Stromal cell of bone marrow (primary cell): ENCODE measurements at places on chromosomes 13 and 19.
A peak's percentile ranks its signal among the peaks of the same experiment; 100 is the strongest.

DNA sequence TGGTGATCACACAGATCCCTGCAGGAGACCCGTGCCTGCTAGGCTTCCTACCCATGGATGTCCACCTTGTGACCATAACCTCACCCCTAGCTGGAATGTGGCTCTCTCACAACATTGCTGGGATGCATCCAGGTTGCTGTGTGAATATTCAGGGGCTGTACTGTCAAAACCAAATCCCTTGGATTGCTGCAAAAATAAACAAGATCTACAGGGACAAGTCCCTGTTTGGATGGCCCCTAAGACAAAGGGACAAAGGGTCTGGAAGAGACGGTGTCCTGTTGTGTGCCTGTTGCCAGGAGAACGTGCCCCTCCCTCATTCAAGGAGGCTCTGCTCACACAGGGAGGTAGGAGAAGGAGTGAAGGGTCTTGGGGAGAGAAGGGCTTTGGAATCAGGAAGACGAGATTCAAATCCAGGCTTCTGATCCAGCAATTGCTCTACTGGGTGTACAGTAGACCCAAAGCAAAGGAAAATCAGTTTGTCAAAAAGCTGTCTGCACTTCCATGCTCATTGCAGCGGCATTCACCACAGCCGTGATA, 89.2 kb upstream of the WASF3 start:
- no peak for DNase-seq

DNA sequence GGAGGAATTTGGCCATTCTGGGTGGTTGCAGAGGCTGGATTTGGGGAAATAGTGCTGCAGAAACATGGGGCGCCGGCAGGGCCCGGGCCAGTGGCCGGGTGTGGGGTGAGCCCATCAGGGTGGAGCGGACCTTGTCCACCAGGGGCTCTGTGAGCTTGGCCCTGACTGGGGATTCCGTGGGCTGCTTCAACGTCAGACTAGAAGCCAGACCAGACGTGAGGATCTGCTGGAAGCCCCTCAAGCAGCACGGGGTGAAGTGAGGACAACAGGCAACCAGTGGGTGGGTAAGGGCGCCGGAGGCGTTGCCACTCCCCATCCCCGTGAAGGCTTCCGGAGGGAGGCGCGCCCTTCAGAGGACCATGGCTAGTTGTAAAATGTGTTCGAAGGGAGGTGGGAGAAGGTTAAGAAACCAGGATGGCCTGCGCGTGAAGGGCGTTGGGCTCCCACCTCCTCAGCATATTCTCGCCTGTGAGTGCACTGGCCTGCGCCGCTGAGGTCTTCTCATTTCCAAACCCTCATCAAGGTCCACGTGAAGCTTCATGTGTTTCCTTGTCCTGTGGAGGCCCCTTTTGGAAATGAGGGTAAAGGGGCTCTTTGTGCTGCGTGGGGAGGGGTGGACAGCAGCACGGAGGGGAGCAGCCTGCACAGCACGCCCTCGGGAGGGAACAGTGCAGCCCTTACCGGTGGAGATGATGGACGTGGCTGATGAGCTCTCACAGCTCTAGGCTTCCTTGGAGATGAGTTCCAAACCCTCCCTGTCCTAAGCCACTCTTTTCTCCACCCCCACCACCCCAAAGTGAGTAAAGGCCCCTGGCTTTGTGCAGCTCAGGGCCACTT, 8.3 kb downstream of the TEX29 start:
- no peak for DNase-seq

DNA sequence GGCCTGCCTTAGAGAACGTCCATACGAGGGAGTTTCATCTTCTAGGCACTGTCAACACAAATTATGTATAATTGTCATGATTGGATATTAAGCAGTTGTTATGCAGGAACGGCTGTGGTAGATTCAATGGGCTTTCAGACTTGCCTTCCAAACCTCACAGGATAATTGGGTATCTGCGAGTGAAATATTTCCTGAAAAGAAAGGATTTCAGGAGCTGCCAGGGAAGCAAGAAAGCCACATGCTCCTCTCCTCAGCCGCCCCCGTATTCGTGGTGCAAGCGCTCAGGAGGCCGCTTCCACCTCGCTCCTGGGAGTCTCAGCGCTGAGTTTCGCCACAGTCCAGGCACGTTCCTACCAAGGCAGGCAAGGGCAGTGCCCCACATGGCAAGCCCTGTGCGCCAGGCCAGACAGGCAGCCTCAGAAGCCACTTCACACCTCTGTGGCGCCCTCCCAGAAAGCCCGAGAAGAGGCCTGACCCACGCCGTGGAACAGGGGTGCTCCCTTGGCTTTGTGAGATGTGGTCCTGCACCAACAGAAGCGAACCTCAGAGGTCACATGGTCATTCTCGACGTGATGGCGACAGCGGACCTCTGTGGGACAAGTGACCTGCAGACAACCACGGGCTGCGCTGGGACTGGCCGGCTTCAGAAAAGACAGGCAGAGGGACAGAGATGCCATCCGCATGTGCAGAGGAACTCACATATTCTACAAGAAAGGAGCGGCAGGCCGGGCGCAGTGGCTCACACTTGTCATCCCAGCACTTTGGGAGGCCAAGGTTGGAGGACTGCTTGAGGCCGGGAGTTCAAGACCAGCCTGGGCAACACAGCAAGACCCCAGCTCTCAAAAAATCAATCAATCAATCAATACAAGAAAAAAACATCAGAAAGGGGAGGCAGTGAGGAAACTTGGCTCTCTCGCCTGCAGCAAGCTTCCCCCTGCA, 41.4 kb downstream of the CEBPG start:
- DNase-seq = no peak

DNA sequence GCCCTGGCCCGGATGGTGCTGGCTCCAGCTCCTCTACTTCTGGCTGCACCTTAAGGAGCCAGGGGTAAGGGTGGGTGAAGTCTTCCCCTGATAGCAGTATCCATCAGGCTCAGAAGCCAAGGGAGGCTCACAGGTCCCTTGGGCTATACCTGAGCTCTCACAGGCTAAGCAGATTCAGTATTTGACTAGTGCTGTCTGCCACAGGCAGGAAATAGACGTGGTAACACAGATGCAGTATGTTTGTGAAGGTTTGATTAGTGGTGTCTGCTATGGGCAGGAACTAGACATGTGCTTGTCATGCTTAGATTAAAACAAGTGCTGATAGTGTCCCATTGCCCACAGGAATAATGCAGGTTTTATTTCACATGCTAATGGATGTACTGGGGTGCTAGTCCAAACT, 4.0 kb downstream of the SYT5 start:
- DNase-seq = no peak

GRCh38 chr13:35566340-35566739, 89.9 kb upstream of the MAB21L1 start:
- no peak for DNase-seq

DNA sequence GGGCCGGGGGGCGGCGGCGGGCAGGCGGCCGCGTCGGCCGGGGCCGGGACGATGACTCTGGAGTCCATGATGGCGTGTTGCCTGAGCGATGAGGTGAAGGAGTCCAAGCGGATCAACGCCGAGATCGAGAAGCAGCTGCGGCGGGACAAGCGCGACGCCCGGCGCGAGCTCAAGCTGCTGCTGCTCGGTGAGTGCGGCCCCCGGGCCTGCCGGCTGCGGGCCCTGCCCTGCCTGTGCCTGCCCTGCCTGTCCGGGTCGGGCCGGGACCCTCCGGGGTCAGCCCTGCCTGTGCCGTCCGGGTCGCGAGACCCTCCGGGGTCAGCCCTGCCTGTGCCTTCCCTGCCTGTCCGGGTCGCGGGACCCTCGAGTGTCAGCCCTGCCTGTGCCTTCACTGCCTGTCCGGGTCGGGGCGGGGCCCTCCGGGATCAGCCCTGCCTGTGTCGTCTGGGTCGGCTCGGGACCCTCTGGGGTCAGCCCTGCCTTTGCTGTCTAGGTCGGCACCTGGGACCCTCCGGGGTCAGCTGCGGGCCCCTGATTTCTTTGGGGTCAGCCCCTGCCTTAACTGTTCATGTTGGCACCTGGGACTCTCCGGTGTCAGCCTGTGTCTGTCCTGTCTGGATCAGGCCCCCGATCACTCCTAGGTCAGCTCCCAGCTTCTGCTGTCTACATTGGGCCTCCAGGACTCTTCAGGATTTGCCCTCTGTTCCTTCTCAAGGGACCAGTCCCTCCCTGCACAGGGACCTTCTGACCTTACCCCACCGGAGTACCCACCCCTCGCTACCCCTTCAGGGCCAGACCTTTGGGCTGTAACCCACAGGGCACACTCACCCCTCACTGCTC, 659 bp downstream of the GNA11 start:
- no peak for DNase-seq

DNA sequence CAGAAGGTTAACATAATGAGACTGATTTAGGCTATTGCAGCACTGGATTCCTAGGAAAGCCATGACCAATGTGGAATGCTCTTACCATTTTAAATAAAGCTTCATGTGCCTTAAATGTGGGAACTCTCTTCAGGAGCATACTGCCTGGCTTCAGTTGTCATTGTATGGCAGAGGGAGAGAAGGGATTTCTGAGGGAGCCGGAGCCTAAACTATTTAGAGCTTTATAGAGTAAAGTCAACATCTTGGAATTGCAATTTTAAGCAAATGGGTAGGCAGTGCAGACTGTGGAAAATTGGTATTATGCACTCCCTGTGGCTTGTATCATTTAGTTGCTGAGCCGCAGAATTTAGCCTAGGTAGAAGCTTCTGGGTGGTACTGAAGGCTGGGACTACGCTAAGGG, 2041.4 kb downstream of the PCDH9 start:
- DNase-seq = no peak

DNA sequence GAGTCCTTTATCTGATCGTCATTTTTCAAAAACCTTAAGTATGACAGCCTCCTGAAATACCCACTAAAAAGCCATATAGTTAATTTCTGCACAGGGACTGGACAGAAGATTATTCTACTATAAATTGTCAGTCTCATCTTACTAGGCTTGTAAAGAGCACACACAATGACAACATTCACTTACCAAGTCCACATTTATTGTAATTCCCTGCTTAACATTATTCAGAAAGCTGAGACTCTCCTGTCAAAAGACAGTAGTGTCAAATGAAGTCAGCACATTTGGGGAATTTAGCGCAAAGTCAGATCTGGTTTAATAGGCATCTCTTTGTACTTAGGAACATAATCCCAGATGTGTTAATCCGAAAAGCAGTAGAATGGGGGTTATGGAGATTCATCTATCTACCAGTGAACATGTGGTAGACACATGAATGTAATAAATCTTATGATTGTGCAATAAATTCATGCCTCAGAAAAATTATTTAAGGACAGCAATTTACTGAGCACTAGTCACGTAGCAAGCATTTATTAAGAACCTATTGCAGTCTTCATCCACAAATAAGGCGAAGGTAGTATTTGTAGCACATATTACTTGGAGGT, 224.6 kb upstream of the GPC6 start:
- no peak for DNase-seq

- DNase-seq = no peak
Observed at GRCh38 chr13:43864921-43865320, 14.6 kb downstream of the CCDC122 start.

GRCh38 chr19:29872224-29872731, 60.5 kb downstream of the CCNE1 start:
- no peak for DNase-seq

GRCh38 chr13:80342471-80343371, 1.8 kb upstream of the SPRY2 start:
- DNase-seq = peak; percentile 58

- DNase-seq = no peak
Observed at GRCh38 chr13:43983373-43983772, 103.7 kb downstream of the LACC1 start.
